Daoy (cell line): ENCODE measurements at places on chromosomes 6 and 20. TPM values are rescaled to one million over a fixed set of nuclear protein-coding genes. Genes with fewer than 3 reads are reported as not detected.

DNA sequence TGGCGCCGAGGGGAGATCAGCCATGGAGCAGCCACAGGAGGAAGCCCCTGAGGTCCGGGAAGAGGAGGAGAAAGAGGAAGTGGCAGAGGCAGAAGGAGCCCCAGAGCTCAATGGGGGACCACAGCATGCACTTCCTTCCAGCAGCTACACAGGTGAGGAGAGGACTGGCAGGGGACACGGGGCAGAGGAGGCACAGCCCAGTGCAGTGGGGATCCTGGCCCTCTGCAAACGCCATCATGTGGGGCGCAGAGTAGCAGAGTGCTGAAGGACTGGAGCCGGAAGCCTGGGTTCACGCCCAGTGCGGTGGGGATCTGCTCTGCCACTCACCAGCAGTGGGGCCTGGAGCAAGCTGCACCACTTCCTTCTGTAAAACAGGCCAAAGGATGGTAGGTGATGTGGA is 41.1 kb upstream of the FANCE start:
- no peak for DNase-seq

DNA sequence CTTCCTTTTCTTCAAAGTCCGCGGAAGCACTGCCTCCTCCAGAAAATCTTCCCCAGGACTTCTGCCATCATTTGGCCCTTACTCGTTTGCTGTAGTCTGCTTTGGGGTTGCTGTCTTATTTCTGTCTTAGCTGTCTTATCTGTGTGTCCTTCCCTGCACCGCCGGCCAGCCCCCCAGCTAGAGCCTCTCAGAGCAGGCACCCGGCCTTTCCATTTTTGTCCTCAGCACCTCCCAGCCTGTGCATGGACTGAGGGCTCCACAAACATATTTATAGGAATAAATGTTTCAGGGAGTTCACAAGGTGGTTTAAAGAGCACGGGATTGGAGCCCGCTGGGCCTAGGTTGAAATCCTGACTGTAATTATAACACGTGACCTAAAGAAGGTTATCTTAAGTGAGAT is 8.1 kb downstream of the GLP1R start:
- no peak for DNase-seq

DNA sequence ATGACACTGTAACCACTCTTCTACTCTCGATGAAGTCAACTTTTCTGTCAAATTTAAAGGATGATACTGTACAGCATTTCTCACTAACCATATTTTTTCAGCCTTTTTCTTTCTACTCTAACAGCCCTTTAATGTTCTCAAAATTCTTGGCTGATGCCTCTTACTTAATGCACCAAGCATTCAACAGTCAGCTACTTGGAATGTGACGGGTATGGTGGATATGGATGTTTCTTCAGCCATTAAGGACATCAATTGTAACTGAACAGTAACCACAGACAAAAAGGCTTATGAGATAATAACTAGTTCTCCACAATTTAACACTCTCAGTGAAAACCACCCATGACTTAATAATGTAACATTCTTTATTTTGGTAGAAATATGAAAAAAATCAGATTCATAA is 467.2 kb upstream of the ZNF337 start:
- peak; percentile 65 for DNase-seq

DNA sequence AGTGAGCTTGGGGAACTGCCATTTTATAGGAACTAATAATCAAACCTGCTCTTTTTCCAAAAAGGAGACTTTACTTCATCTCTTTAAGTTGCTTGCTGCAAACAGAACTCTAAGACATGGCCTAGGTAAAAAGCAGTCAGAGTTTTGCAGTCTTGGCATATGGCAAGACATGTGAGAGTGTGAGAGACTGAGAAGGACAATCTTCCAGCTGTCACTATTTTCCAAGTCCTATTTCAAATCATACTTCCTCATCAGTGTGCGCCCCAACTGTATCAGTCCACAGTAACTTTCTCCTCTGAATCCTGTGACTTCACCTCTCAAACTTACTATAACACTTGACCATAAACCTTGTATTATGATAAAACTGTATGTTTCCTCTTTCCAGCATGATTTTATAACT is 10.4 kb downstream of the CALHM6 start:
- DNase-seq = no peak

- peak; percentile 16 for DNase-seq
Observed at GRCh38 chr20:52747845-52748284, 224.3 kb upstream of the TSHZ2 start.

- DNase-seq = no peak
Observed at GRCh38 chr6:87213364-87213763, 58.0 kb downstream of the ZNF292 start.

DNA sequence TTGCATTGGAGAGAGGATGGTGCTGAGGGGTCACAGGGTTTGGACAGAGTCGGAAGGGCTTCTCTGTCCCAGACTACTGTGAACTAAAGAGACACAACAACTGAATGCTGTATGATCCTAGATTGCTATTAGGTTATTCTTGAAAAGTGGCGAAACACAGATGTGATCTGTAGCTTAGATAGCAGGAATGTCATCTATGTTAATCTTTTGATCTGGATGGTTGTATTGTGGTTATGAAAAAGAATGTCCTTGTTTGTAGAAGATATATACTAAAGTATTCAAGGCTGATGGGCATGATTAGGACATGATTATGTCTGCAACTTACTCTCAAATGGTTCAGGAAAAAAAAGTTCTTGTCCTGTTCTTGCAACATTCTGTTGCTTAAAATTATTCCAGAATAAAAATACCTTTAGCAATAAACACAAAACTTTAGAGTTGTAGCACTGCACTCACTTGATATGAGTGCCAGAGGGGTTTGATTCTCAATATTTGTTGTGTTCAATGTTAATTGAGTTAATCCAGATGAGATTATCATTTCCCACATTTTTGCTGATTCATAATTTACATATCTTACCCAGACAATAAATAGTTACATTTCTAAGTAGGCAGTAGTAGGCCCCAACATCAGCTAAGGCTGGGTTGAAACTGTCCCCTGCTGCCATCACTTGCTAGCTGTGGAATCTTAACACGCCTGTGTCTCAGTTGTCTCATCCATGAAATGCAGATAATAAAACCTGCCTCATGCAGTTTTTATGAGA is 645.2 kb downstream of the KIF16B start:
- no peak for DNase-seq

DLK2 gene
- 1.4 and 2.4 TPM in 2 replicates for total RNA-seq

DNA sequence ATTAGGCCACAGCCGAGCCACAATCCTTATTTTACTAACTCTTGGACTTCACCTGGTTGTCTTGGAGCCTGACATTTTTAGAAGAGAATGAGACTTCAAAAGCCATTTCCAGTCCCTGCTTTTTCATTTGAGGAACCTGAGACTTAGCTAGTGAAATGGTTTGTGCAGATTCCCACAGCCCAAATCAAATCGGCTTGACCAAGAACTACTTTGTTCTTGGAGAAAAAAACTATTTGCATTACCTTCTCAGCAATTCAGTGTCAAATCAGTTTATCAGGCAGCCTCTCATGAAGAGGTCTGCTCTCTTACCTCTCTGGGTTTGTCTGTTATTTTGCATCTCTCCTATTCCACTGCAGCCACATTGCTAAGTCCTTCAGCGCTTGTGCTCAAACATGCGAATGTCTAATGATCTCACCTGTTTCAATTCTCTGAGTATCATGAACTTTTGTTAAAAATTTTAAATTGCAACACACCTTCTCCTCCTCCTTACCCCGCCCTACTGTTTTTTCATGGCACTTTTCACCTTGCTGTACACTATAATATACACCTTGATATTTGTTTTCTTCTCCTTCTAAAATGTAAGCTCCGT is 573 bp upstream of the IFNGR1 start:
- no peak for DNase-seq

- DNase-seq = no peak
Observed at GRCh38 chr6:134379599-134379998, 61.7 kb upstream of the SGK1 start.

- no peak for DNase-seq
Observed at GRCh38 chr20:35648836-35649235, 15.9 kb downstream of the CPNE1 start.

ADTRP gene
- 2.5 and 2.8 TPM in 2 replicates for total RNA-seq

DEFB132 gene
- not detected in 2 replicates for total RNA-seq

DNA sequence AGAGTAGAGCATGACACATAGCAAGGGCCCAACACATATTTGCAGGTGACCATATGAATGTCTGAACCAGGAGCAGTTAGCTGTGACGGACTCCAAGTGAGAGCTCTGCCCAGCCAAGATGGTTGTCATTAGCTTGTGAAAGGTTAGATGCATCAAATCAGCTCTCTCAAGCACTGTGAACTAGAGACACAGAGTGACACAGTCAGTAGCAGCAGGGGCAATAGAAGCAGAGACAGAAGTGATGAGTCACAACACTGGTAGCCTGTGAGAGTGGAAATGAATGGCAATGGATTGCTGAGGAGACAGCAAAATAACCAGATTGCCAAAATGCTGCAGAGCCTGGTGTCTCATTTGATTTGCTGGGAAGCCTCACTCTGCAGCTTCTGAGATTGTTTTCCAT is 558.9 kb downstream of the PKHD1 start:
- no peak for DNase-seq

- DNase-seq = no peak
Observed at GRCh38 chr6:2396042-2396657, 150.7 kb upstream of the GMDS start.

MATN4 gene
- total RNA-seq = not detected in 2 replicates

DNA sequence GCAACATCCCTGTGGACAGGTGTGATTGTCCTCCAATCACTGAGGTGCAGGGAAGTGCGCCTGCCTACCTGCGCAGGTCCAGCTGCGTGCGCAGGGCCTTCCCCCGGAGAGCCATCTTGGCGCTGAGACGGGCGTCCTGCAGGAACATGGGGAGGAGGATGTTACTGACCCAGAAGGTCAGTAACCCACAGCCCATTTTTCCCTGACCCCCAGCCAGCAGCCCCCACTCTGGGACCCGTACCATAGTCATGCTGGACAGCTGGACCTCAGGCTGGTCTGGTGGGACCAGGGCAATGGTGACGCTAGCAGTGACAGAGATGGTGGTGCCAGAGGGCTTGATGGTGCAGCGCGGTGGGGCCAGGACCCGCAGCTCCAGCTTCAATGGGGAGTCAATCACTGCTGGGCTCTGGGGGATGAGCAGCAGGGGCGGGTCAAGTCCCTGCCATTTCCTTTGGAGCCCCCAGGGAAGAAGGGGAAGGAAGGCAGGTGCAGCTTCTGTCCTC is 9.7 kb downstream of the PLTP start:
- no peak for DNase-seq

DNA sequence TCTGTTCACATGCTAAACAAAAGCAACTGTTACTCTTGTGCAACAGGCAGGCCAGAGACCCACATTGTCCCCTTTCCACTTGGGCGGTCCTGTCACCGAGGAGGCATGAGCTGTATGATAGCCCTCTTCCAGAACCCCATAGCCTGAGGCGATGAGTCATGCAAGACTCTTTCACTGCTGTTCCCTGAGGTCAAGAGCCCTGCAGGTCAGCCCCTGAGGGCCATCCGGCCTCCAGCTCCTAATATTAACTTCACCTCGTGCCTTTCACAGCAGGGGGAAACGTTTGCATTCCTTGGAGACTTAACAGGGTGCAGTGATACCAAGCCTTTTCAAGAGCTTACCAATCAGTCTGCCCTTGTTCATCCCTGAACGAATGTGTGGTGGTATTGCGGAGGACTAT is 253.3 kb upstream of the ECI2 start:
- peak; percentile 55 for DNase-seq

DNA sequence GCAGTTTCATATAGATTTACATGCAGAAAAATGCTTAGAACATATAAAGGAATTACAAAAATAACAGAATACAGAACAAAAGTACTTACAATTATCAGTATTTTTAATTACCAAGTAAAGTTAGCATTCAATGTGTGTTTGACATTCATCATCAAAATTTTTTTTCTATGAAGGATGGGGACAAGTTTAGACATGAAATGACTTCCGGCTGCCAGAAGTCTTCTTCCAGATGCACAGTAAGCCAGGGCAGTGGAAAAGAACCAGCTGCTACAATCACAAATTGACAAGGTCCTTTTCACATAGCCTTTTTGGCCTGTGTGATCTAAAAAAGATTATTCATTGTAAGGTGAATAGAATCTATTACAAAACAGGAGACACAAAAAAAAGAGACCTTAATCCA is 73.8 kb downstream of the HUS1B start:
- no peak for DNase-seq

SLC29A1 gene
- total RNA-seq = 14.7 and 20.4 TPM in 2 replicates

FAM83C gene
- total RNA-seq = not detected in 2 replicates

GRCh38 chr6:129342243-129342642 is 367.7 kb downstream of the ARHGAP18 start:
- no peak for DNase-seq

SLC22A1 gene
- 0.23 and 2.8 TPM in 2 replicates for total RNA-seq

- DNase-seq = no peak
Observed at GRCh38 chr6:16413399-16413798, 175.0 kb downstream of the GMPR start.

- DNase-seq = no peak
Observed at GRCh38 chr20:3129094-3129493, 30.6 kb downstream of the FASTKD5 start.

RIPPLY2 gene
- total RNA-seq = 5.1 and 5.4 TPM in 2 replicates
